ENCODE measurements at places on chromosomes 1 and 21. TPM values are rescaled to one million over a fixed set of nuclear protein-coding genes. Genes with fewer than 3 reads are reported as not detected.
A peak's percentile ranks its signal among the peaks of the same experiment; 100 is the strongest.

Gene CHAF1B
- total RNA-seq: 0.43 TPM

Gene PGLYRP4
- not detected for total RNA-seq

Gene SEC16B
- total RNA-seq: 60.3 TPM

Gene DYRK3
- 4.4 TPM for total RNA-seq

Gene ESRRG
- total RNA-seq: 1.4 TPM

Gene GJA8
- not detected for total RNA-seq

Gene ZBTB8A
- 2.8 TPM for total RNA-seq

Gene CD1B
- total RNA-seq: not detected

Gene F13B
- total RNA-seq: 42.2 TPM

DNA sequence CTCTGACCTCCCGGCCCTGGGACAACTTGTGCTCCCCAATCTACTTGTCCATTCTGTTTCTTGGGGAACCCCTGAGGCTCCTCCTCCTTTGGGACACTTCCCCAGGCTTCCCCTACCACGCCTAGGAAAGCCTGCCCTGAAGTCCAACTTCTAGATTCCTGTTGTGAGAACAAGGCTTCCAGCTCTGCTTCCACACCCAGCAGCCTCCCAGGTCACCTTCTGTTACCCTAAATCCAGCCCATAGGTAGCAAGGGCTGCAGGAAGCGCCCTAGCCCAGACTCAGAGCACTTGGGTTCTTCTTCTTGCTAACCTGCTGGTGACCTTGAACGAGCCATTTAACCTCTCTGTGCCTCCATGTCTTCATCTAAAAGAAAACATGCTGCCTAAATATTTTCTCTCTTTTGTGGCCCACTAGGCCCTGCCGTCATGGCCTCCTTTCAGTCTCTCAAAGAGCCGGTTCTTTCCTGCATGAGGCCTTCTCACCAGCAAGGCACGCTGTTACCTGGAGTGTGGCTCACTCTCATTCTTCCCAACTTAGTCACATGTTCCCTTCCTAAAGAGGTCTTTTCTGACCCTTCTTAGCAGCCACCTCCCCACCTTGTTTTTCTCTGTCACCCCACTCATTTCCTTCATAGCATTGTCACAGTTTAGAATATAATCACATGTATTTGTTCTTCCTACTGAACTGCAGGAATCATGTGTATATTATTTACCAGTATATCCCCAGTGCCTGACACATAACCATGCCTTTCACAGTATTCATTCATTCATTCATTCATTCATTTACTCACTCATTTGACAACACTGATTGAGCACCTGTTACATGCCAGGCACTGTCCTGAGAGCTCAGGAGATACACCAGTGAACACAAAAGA is 1.4 kb downstream of the CAPN2 start:
- DNase-seq: no peak

GRCh38 chr1:6016191-6016865 is 24.1 kb upstream of the NPHP4 start:
- no peak for DNase-seq

GRCh38 chr21:39265603-39266002 is 47.8 kb downstream of the BRWD1 start:
- no peak for DNase-seq

DNA sequence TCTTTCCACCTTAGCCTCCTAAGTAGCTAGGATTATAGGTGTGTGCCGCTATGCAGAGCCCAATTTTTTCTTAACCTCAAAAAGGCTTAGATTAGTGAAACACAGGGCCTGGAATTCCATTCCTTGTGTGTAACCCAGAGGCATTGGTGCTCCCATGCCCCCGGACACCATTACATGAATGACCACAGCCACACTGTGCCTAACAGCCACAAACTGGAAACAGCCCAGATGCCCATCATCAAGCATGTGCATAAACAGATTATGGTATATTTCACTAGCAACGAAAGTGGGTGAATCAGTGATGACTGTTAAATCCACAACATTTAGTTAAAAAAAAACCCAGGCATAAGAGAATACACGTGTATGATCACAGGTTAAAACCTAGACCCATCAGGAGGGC is 24.4 kb downstream of the ADAM30 start:
- DNase-seq: no peak

GRCh38 chr1:73577206-73577605 is 620.8 kb downstream of the LRRIQ3 start:
- no peak for DNase-seq

DNA sequence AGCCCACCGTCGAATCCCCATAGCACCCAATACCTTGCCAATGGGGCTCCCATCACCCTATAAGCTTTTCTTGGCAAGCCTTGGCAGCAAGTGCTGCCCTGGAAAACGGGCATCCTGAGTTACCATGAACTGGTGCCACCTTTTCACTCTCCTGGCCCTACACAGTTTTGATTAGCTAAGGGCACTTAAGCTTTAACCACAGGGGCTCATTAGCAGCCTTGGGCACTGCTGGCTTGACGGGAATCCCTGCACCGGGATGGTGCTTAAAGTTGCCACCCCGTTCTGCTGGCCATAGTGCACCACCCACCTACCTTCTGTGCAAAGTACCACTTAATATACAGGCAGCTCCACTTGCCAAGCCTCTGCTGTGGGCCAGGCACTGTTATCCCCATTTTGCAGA is 13.7 kb downstream of the PARS2 start:
- no peak for DNase-seq

DNA sequence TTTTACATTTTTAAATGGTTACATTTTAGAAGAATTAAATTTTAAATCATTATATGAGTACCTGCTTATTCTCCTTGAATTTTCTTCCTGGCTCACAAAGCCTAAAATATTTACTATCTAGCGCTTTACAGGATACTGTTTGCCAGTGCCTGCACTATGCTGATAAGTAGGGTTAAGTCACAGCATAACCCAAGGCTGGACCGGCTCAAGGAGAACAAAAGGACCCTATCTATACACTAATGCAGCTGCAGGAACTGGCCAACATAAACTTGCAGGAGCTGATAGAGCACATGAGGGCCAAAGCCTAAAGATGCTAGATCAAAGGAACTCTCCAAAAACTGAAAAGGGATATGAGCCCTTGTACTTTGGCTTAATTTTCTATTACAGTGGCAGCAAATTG is 1086.9 kb upstream of the TMPRSS15 start:
- no peak for DNase-seq

GRCh38 chr1:15708486-15709137 is 24.5 kb downstream of the PLEKHM2 start:
- DNase-seq: no peak

DNA sequence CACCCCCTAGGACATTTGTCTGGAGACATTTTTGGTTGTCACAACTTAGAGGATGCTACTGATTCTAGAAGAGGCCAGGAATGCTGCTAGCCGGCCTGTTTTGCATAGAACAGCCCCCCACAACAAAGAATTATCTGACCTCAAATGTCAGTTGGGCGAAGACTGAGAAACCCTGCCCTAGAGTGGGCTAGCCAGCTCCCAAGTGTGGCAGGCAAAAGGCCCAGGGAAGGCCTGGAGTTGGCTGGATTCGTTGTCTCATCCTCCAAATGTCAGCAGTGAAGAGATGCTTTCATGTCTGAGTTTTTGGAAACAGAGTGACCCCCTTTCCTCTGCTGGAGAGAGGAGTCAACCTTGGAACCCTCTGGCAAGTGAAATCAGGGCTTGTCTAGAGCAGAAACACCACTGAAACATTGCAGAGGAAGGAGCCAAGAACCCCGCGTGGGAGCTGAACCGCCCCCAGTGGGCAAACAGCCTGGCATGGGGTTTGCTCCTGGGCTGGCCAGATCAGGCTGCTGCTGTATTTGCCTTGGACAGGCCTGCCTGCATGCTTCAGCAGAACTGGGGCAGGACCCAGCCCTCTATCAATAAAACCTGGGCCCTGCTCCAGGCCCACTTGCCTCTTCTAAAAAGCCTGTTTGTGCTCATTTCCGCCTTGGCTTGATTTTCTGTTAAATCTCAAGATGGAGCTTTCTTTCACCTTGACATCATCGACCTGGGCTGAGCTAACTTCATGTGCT is 32.9 kb downstream of the RASSF5 start:
- DNase-seq: peak; percentile 98

- no peak for DNase-seq
Measured at GRCh38 chr1:59006289-59006658, 222.4 kb upstream of the JUN start.

DNA sequence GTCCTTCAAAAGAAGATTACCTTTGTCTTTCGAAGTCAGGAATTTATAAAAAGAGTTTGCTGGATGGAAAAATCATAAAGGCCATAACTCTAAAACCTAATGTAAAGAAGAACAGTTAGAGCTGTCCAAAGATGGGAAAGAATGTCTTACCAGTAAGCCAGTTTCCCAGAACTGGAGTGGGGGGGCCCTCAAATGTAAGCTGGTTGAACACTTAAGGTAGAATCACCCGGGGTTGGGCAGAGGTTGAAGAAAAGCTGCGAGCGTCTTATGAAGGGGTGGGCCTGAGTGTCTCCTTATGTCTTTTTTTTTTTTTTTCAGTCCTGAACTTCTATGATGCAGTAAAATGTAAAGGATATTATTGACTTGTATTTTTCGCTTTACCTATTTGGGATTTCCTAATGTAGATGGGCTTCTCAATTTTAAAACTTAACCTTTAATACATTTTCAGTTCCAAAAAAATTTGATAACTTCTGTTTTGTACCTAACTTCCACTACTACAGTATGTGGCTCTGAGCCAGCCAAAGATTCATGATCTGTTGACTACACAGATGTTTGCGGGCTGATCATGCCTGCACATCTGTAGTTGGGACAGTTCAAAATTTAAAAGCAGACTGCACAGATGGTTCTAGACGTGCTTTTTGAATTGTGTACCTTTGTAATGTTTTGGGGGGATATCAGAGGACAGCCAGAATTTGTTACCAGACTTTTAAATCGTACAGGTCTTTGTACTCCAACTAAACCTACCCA is 43.6 kb downstream of the NFYC start:
- no peak for DNase-seq

DNA sequence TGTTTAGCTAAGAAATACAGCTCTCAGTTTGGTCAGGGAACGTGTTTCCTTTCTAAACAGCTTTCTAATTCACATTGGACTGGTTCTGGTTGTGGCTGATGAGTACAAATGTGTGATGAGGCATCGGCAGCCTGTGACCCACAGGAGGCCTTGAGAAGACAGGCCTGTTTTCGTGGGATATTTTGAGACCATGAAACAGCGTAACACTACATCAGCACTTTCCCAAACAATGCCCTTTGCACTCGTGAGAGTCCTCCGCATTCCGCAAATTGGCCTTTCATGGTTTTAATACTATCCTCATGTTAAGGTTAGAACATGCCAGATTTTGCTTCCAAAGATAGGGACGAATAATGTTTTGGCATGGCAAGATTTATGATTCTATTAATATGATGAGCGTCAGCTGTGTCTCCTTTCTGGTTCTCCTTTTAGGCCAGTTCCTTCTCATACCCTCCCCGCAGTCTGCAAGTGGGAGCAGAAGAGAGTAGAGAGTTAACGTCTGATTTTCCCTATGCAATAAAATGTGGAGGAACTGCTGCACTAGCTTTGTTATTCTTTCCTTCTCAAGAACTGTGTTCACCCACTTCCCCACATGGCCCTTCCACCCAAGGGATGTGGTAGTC is 84.3 kb upstream of the L1TD1 start:
- no peak for DNase-seq

GRCh38 chr1:215141460-215141859 is 58.9 kb downstream of the KCNK2 start:
- DNase-seq: no peak

GRCh38 chr1:95057351-95057750 is 15.4 kb downstream of the ALG14 start:
- DNase-seq: no peak
